ENCODE measurements at places on chromosomes 16 and 17. TPM values are rescaled to one million over a fixed set of nuclear protein-coding genes. Genes with fewer than 3 reads are reported as not detected.

The KRTAP9-4 gene
- not detected for polyA plus RNA-seq

The PRPSAP2 gene
- polyA plus RNA-seq, result 54.2 TPM

The PDIA2 gene
- 0.33 TPM for polyA plus RNA-seq

The TCAP gene
- polyA plus RNA-seq, result 1.8 TPM

The CACNG5 gene
- not detected for polyA plus RNA-seq

The CCDC78 gene
- polyA plus RNA-seq, result 13.0 TPM

The C1QTNF8 gene
- 0.06 TPM for polyA plus RNA-seq

The PERCC1 gene
- 3.6 TPM for polyA plus RNA-seq

DNA sequence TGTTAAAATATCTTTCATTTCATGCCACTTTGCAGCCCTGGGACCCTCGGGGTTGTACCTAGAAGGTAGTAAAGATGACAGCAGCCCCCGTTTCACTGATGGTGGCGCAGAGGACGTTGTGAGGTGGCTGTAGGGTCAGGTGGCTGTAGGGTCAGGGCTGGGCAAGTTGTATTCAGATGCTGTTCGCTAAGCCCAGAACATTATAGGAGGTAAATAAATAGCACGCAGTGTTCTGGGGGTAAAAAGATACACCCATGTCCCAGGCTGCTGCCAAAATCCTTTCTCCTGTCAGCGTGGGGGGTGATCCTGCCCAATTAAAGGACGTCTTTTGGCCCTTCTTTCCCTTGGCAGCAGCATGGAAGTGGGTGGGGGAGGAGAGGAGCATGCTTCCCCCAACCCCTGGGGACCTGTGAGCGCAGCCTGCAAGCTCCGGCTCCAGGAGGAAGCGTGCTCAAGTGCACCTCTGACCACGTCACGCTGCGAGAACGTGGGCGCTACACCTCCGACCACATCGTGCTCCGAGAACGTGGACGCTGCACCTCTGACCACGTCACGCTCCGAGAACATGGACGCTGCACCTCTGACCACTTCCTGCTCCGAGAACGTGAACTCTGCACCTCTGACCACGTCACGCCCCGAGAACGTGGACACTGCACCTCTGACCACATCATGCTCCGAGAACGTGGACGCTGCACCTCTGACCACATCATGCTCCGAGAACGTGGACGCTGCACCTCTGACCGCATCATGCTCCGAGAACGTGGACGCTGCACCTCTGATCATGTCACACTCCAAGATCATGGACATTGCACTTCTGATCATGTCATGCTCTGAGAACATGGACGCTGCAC, 182.1 kb downstream of the RPTOR start:
- DNase-seq, result no peak

GRCh38 chr17:56977673-56978395, at the start of gene SCPEP1:
Gene SCPEP1, plus strand, starts transcription at chr17:56978131. Its CDS starts 29 bp downstream, at chr17:56978160.
- peak; percentile 78 for DNase-seq

DNA sequence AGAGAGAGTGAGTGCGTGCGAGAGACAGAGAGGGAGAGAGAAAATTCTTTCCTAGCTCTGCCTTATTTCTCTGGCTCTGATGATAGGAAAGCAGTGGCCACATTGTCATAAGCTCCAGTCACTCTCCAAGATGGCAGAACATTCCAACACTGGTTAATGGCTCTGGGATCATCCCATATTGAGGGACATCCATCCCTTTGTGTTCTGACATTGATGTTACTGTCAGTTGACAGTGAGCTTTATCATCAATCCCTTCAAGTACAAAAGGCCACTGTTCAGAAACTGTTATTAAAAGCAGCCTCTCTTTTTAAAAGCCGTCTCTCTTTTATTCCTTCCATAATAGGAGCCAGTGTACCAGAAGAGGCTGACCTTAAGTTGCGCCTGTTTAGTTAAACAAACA, 1084.9 kb upstream of the RBFOX1 start:
- no peak for DNase-seq

DNA sequence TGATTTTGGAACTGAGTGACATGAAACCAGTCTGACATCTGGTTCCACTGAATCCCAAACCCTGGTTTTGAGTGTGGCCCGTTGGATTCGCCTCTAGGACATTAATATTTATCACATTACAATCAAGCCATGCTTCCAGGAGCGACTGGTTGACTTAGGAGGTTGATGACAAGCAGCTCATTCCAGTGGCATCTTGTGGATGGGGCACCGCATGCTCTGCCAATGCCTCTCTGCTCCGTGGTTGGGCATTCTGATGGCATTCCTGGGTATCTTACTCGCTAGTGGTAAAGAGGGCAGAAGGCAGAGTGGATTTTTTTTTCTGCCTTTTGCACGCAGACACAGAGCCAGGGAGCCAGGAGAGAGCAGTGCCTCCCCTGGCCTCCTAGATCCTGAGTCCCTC, 31.4 kb downstream of the CACNG4 start:
- DNase-seq, result no peak

DNA sequence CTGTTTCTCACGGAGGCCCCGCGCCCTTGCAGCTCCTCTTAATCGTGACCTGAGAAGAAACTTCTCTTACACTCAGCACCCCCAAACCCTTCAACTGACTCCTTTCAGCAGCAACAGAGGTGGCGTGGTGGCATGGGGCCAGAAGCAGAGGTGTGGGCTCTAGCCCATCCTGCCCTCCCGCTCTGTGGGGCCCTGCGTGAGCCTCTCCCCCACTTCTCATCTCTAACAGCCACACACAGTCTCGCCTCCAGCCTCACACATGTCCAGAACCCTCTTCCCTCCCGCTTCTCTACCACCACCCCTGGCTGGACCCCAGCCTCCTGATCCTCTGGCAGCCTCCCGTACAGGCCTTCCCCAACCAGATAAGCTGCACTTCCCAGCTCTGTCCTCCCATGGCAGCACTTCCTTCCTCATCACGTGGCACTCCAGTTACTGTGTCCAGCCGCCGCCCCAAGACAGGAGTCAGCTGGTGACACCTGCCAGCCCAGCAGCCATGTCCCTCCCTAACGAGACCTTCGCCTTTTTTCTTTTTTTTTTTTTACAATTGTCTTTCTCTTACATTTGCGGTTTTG, 30.5 kb downstream of the NSMCE1 start:
- DNase-seq, result no peak

GRCh38 chr17:75271955-75272847, 1.2 kb upstream of the MIF4GD start:
- DNase-seq, result no peak

- no peak for DNase-seq
Observed at GRCh38 chr17:41559548-41559947, 12.3 kb downstream of the KRT9 start.

- no peak for DNase-seq
Observed at GRCh38 chr17:43129671-43130010, 4.5 kb upstream of the BRCA1 start.

DNA sequence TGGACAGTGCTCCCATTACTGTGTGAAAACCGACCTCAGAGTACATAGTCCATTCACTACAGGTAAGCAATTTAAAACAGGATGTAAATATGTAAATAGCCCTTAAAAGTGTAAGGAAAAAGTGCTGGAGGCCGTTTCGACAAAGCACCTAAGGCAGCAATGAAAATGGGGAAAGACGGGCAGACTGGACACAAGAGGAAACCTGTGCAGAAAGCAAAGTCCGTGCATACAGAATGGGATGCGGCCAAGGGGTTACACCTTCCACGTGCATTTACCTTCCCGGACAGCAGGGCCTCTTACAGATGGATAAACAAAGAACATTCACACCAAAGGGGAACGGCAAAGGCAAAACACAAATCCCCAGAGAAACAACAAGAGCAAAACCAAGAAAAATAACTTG, 32.0 kb downstream of the LMF1 start:
- DNase-seq, result no peak

GRCh38 chr17:73160980-73161630, 3.7 kb upstream of the SSTR2 start:
- no peak for DNase-seq

DNA sequence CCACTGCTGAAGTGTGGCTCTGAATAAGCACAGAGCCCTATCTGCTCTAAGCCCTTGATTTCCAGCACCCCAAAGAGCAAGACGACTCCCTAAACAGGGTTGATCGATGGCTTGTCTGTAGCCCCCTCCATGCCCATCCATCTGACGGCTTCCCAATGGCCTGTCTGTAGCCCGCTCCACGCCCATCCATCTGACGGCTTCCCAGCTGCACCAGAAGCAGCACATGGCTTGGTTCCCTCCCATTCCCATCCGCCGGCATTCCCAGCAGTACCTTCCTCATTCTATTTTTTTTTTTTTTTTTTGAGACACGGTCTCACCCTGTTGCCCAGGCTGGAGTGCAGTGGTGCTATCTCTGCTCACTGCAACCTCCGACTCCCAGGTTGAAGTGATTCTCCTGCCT, 64.5 kb downstream of the RBFOX3 start:
- no peak for DNase-seq
